NCI-H226 (cell line): ENCODE measurements at places on chromosomes 2 and 18.

- no peak for DNase-seq
Measured at GRCh38 chr2:172806493-172806892, 70.8 kb downstream of the RAPGEF4 start.

- DNase-seq = no peak
Measured at GRCh38 chr2:54969940-54970338, 80.3 kb downstream of the RTN4 start.

DNA sequence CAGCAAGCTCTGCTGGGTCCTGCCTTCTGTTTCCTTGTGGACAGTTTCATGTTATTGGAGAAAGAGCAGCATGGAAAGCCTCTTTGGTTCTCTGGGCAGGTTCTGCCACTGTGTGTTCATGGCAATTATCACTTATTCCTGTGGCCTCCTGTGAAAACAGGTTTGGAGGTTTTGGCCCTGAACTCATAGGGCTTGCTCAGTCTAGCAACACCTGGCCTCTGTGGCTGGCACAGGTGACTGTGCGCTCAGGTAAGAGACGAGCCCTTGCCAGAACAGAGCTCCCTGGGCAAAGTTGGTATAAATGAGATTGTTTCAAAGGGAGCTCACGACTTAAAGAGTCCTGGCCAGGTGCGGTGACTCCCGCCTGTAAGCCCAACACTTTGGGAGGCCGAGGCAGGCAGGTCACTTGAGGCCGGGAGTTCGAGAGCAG lies 5.7 kb downstream of the CEP68 start:
- DNase-seq = no peak

- no peak for DNase-seq
Measured at GRCh38 chr2:43116988-43117387, 109.4 kb downstream of the ZFP36L2 start.

- no peak for DNase-seq
Measured at GRCh38 chr18:48456838-48457237, 47.7 kb upstream of the ZBTB7C start.

DNA sequence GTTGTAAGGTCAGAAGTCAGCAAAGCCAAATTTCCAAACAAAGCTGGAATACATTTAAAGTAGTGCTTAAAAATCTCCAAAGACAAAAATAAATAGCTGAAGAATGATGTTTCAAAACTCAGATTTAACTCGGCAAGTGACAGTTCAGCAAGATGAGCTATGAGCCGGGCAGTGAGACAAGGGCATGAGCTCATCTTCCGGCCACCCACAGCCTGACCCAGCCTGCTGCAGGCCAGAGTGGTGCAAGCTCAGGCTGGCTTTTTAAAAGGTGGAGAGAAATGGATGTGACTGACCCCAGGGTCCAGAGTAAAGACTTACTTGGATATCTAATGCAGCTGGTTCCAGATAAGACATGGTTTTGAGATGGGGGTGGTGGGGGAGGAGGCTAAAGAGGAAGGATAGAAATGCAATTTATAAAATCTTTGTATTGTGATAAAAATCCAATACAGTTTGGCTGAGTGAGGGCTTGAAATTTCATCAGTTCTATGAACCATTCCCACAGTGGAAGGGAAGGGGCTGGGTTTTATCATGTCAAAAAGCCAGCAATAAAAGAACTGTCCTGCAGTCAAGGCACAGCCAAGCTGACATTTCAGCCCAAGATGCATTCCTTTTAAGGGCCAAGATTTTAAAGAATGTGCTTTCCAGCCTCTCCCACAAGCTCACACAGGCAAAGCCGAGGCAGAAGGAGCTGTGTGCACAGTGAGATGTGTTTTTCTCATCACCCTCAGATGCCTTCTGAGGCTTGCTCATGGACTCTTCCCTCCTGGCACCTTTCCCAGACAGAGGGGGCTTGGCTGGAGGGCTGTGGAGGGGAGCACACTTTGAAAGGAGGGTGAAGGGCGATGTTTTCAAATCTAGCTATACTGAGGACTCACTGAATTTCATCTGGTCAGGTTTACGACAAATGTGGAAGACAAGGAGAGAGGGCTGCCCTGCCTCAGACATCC lies 97.9 kb upstream of the KLHL29 start:
- peak; percentile 83 for DNase-seq

- no peak for DNase-seq
Measured at GRCh38 chr2:168255866-168256265, 8.5 kb upstream of the STK39 start.
